ENCODE measurements at places on chromosomes 2 and 18.

DNA sequence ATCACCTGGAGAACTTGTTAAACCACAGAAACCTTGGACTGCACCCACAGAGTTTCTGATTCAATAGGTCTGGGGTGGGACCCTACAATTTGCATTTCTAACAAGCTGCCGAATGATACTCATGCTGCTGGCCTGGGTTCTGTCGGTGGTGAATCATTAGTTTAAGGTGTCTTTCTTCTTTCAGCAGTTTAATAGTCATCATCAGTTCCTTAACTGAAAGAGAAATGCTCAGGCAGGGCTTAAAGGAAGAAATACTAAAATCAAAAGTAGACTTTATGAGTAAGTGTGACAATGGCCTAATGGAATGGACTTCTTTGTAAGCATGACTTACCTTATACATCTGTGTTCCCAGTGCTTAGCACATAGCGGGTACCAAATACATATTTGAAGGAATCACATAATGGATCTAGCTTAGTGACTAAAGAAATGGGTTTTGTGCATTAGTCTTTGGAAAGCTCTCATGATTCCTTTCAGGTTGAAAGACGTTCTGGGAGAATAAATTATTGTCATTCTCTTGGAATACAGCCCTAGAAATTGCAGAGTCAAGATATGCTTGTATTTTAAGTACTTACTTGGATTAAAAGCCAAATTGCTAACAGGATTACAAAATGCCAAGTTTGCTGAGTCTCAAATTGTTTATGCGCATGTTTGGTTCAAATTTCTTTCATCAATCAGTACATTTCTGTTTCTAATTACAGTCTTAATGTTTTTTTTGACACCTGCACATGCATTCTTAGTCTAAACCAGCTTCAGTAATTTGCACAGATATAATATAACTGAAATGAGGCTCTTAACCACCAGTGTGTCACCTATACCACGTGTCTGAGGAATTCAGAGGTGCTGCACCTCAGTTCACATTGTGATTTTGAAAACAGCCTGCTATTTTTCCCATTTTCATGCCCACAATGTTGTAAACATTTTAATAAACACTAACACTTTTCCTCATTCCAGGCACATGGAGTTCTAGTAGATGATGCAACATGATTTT, 220.3 kb upstream of the NRP2 start:
- DNase-seq, result no peak

DNA sequence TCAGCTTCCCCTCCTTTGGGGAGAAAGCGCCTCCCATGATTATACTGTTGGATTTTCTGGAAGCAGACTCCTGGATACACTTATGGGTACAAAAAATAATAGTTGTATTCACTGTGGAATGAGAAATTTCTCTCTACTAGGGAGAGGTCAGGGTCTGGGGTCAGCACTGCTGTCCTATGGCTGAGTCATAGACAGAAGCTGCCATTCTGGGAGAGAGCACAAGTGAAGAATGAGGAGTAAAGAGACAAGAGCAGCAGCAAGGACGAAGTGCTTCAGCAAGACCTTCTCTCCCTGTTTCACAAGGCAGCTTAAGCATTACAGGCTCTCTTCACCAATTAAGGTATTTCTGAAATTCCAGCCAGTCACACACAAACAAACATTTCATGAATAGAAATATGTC, 10.1 kb upstream of the UNC80 start:
- DNase-seq, result no peak

GRCh38 chr2:36561237-36561944, 36.6 kb downstream of the FEZ2 start:
- DNase-seq, result no peak

GRCh38 chr2:3105814-3106569, 271.6 kb downstream of the EIPR1 start:
- DNase-seq, result no peak

GRCh38 chr2:204931562-204931961, 386.3 kb downstream of the PARD3B start:
- DNase-seq, result no peak

- DNase-seq, result no peak
Observed at GRCh38 chr18:22112215-22112614, 57.2 kb upstream of the GATA6 start.

Measured in stimulated activated CD4-positive, alpha-beta T cell treated with anti-CD3 and anti-CD28 coated beads, Interleukin-15, amount 100 ng/mL, for 1 hour (primary cell).